T-cell (primary cell): ENCODE measurements at places on chromosomes 7 and 10.

GRCh38 chr7:2513702-2514101, 5.9 kb upstream of the LFNG start:
- DNase-seq: no peak

GRCh38 chr7:106176414-106177299, 64.5 kb upstream of the SYPL1 start:
- DNase-seq: peak; percentile 61

- no peak for DNase-seq
These were observed 10.8 kb downstream of the SLIT1 start for GRCh38 chr10:97174941-97175340.

- no peak for DNase-seq
These were observed 59.7 kb downstream of the PHTF2 start for GRCh38 chr7:77858278-77858677.

GRCh38 chr7:132643302-132643701, 67.0 kb upstream of the PLXNA4 start:
- DNase-seq: no peak

GRCh38 chr7:29988424-29989256, 961 bp downstream of the SCRN1 start:
- DNase-seq: peak; percentile 18

DNA sequence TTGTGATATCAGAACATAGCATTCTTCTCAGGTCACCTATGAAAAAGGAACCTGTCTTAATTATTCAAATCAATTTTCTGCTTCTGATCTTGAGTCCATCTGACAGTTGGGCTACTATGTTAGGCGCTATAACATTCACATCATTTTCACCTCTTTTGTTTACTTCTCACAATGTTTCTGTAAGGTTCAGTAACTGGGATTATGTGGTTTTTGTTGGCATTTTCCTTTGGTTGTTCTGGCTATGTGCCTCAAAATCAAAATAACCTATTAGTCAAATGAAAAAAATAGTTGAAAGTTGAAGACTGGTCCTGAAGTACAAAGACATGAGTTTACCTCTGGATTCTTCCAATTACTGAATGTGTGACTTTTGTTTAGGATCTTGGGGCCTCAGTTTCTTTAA, 221.3 kb upstream of the SMIM30 start:
- no peak for DNase-seq

DNA sequence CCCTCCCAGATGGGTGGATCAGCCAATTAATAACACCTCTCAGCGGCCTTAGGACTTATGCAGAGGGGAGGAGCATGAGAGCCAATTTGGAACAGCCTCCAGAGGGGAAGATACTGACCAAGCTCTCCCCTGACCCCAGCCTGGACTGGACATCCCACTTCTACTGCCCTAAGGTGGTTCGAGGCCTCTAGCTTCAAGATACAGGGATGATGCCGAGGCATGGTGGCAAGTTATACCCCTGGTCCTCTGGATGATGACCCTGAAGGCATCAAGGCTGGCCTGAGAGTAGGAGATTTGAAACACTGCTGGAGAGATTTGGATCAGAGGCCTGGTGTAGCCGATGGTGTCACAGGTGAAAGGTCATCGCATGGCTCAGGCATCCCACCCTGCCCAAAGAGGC, 3.2 kb downstream of the CDH23 start:
- DNase-seq: no peak

DNA sequence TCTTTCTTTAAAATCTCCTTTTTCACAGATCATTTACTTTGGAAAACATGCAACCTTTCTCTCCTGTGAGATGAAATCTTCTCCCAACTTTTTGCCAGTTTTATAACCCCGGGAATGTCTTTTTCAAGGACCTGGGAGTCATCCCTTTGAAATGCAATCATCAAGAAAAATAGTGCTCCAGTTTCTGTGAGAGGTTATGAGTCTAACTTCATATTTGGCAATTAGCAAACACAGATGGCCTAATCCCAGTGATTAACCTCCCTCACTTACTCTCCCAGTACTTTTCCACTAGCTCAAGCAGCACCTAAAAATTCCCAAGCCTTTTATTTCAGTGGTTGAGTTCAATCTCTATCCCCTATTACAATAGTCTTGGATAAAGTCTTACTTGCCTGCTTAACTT, 185.8 kb upstream of the TMEM106B start:
- no peak for DNase-seq

- no peak for DNase-seq
These were observed 41.6 kb downstream of the CALML5 start for GRCh38 chr10:5457741-5458140.

- no peak for DNase-seq
These were observed 195.5 kb downstream of the TRIL start for GRCh38 chr7:28762651-28763050.

DNA sequence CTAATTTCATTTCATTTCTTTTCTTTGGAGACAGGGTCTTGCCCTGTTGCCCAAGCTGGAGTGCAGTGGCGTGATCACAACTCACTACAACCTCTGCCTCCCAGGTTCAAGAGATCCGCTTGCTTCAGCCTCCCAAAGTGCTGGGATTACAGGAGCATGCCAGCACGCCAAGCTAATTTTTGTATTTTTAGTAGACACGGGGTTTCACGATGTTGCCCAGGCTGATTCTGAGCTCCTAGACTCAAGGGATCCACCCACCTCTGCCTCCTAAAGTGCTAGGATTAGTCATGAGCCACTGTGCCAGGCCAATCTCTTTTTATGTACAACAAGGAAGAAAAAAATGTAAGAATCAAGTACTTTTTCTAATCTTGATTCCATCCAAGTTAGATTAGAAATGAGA, 10.7 kb upstream of the KMT2E start:
- no peak for DNase-seq

DNA sequence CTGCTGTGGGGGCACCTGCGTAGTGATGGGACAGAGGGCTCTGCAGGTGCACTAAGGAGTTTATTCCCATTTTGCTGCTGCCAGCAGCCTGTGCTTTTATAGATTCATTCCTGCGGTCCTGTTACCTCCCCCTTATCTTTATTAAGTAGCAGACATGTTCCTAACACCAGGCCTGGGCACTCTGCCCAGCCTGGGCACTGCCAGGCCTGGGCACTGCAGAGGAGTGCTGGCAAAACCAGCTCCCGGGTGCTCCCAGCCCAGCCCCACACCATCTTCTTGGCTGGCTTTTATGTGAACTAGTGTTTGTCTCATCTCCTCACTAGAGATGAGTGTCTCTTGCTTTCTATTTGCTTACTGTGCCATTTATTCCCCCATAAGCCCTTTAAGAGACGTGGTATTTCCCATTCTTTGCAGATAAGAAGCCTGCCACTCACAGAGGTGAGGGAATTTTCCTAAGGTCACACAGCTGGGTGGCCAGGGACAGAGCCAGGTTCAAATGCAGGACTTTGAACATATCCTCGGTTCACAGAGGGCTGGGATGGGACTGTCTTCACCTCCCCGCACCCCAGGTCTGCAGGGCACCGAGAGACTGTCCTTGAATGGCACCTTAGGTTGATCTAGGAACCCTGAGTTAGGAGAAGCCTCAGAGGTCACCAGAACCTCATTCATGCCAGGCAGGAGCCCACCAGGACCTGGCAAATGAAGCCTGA, 14.6 kb upstream of the DRGX start:
- DNase-seq: no peak

DNA sequence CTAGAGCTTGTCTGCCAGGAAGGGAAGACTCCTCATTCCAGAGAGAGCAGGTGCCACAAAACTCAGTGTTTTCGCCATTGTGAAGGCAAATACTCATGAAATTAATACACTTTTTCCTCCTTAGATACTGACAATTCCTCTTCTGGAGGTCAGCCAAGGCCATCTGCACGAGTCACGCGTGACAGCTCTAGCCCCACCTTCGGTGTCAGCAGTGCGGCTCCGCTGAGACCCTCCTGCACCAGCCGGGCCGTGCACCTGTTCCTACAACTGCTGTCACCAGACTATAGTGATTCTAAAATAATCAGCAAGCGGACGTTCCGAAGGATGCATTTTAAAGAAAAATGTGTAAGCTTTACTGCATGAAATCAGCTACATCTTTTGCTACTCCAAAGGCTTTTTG, 127.7 kb downstream of the DIP2C start:
- no peak for DNase-seq

GRCh38 chr7:111370002-111370401, 192.3 kb downstream of the IMMP2L start:
- no peak for DNase-seq

- peak; percentile 98 for DNase-seq
These were observed at the start of gene ABCF2 for GRCh38 chr7:151226875-151227782. TSS of gene ABCF2 (minus strand) at chr7:151227205. CDS start at chr7:151226458, 747 bp downstream.

- DNase-seq: peak; percentile 55
These were observed 781 bp upstream of the GRM8 start for GRCh38 chr7:127253281-127254162.

- DNase-seq: no peak
These were observed 112.9 kb downstream of the VIPR2 start for GRCh38 chr7:159031750-159032149.

- DNase-seq: no peak
These were observed 370.5 kb upstream of the BMPER start for GRCh38 chr7:33534833-33535232.

- no peak for DNase-seq
These were observed 162.6 kb downstream of the FAM107B start for GRCh38 chr10:14611968-14612693.

- no peak for DNase-seq
These were observed 262.9 kb downstream of the PTPRN2 start for GRCh38 chr7:158324397-158325360.

DNA sequence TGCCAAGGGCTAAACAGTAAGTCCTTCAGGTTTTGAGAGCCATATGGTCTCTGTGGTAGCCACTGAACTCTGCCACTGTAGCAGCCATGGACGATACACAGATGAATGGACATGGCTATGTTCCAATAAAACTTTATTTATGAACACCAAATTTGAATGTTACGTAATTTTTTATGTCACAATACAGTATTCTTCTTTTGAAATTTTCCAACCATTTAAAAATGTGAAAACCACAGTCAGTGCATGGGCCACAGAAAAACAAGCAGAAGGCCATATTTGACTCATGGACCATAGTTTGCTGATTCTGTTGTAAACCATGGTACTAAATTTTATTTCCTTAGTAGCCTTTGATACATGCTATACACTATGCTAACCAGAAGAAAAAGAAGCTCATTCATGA, 361.8 kb downstream of the MAGI2 start:
- DNase-seq: no peak

GRCh38 chr7:50281680-50282445, 22.7 kb upstream of the IKZF1 start:
- no peak for DNase-seq

GRCh38 chr7:55087521-55087961, 68.7 kb downstream of the EGFR start:
- no peak for DNase-seq

DNA sequence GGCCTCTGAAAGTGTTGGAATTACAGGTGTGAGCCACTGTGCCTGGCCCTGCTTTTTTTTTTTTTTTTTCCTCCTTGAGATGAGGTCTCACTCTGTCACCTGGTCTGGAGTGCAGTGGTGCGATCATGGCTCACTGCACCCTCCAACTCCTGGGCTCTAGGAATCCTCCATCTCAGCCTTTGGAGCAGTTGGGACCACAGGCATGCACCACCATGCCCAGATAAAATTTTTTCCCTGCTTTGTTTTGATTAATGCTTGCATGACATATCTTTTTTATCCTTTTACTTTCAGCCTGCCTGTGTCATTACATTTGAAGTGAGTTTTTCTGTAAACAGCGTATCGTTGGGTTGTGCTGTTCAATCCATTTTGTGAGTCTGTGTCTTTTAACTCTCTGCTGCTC, 97.0 kb downstream of the ANKRD61 start:
- DNase-seq: no peak

GRCh38 chr7:23471106-23471859, 992 bp upstream of the IGF2BP3 start:
- DNase-seq: no peak

DNA sequence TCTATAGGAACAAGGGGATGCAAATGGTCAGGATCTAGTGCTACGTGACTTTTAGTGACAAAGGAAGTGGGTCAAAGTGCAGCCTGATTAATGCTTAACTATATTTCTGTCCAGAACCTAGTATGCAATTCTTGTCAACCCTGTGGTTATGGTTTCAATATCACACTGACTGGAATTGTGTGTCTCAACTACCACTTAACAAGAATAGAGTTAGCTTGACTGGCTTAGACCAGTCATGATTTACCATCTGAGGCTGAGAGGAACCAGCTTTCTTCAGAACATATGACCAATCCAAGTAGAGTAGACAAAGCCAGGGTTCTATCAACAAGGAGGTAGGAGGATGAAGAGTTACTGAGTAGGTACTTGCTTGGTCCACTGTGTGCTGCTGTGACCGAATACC, 54.4 kb downstream of the MYPN start:
- no peak for DNase-seq

DNA sequence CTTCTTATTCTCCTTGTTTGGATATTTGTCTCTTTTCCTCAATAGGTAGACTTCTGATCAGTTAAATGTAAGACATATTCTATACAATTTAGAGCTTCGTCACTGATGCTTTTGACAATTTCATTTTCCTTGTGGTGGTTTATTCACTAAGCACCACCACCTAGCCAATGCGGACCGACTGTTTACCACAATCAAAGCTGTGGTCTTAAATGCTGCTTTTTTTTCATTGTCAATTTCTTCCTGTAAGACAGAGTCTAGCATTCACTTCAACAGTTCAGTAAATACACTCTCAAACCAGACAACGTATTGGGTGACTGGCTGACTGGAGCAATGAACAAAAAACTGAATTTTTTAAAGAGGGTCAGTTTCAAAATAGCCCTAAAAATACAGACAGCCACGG, 239.0 kb downstream of the DNAJB6 start:
- no peak for DNase-seq

GRCh38 chr7:135708041-135708440, 19.9 kb downstream of the SLC13A4 start:
- no peak for DNase-seq

DNA sequence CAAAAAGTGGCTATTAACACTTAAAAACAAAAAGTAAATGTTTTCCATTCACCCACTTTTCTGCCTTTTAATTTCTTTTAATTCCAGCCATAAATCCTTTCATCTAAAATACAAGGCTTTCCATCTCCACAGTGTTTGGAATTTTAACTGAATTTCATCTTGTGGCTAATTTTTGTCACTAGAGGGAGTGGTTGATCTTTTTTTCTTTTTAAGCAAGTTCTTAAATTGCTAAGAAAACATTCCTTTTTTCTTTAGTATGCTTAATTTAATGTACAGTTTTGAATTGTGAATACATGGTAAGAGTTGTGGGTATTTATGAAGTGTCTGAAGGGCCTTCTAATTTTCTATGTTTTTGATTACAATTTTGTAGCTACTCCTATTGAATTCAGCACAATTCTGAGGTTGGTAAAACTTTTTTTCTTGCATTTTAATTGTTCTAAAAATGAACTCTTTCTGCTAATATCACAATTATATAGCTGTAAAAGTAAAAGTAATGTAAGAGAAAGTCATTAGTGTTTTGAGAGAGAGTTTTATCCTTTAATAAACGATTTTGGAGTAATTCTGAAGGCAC, 54.9 kb upstream of the ANK3 start:
- no peak for DNase-seq
